ENCODE measurements at places on chromosomes 2 and 18.

GRCh38 chr2:71410696-71411095, 42.7 kb upstream of the DYSF start:
- DNase-seq = no peak

DNA sequence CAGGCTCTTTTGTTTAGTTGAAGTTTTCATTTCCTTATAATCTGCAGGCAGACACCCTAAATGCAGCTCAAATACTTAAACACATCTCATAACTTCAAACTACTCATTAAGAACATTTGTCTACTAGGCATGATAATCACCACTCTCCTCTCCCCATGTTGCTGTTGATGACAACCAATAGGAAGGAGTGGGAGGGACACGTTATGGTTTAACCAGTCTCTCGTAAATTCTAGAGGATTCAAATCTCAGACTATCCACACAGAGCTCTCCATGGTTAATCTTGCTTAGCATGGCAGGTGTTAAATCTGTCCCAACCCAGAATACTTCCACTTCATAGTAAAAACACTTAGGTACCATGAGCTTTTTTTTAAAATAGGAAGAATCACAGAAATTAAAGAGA, 127.4 kb upstream of the AQP4 start:
- no peak for DNase-seq

GRCh38 chr2:153196378-153197058, 282.0 kb downstream of the RPRM start:
- DNase-seq = no peak

DNA sequence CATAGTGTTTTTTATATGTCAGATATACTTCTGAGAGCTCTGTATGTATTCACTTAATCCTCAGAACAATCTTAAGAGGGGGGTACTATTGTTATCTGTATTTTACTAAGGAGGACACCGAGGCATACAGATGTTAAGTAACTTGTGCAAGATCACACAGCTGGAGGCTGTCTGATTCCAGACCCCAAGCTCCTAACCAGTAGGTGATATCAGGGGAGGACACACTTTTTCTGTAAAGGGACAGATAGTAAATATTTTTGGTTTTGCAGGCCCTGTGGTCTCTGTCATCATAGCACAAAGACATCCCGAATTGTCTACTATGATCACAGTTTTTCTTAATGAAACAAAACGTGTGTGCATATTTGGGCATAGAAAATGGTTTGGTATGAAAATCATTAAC, 143.7 kb downstream of the LAMA3 start:
- no peak for DNase-seq

GRCh38 chr2:238873381-238873801, 25.5 kb downstream of the TWIST2 start:
- DNase-seq = no peak

DNA sequence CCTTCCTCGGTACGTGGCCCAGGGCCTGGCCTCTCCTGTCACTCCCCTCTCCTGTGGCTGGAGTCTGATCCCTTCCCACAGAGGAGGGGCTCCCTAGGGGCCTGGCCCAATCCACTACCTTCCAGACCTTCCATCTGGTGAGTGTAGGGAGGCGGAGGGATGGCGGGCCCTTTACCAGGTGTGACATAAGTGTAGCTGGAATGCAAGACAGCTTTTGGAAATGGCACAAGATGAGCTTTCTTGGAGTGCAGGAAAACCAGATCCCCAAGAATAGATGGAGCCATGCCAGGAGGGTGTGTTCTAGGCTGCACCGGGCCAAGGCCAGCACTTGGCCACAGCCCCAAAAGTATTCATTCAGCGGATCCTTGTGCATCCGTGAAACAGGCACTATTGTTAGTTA, 30.1 kb downstream of the IGFBP5 start:
- no peak for DNase-seq

- DNase-seq = no peak
Measured at GRCh38 chr2:157233506-157233905, 24.0 kb upstream of the GALNT5 start.

GRCh38 chr2:219122202-219122980, 38.2 kb downstream of the NHEJ1 start:
- DNase-seq = no peak

DNA sequence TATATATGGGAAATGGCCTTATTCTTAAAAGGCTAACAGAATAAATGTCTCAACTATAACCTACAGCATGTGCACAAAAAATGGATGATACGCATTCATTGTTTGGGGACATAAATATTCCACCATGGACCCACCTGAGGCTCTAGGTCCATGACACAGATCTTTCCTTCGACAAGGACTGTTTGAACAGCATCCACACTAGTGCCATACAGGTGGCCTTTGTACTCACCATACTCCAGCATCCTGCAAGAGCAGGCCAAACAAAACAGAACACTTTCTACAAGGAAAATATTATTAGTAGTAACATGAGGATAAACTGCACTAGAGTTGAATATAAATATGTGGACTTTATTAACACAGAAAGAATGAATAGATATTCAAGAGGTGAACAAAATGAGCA, 6.1 kb upstream of the TMEM237 start:
- no peak for DNase-seq

- no peak for DNase-seq
Measured at GRCh38 chr18:8667846-8668245, 37.5 kb upstream of the MTCL1 start.
